Neural crest cell (in vitro differentiated cells): ENCODE measurements at places on chromosomes 13 and 19.
A peak's percentile ranks its signal among the peaks of the same experiment; 100 is the strongest.

DNA sequence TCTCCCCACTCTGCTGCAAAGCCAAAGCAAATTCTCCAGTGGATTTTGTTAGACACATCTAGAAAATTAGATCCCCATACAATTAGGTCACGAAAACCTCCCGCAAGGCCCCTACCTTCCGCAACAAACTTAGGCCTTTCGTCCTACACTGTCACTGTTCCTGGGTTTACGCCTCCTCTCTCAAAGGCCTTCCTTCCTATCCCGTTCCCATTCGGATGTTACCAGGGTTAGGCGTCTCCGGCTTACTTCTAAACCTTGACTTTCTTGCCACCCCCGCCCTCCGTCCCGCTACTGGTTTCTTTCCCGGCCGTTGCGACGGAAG lies 754 bp downstream of the RNF6 start:
- no peak for DNase-seq

GRCh38 chr19:18295034-18295451 lies 13.6 kb upstream of the JUND start:
- DNase-seq = no peak

GRCh38 chr13:76622315-76623040 lies 263.7 kb downstream of the KCTD12 start:
- no peak for DNase-seq

GRCh38 chr13:111388851-111389500 lies 68.5 kb downstream of the TEX29 start:
- DNase-seq = no peak

GRCh38 chr19:570937-571565 lies 1.3 kb upstream of the BSG start:
- peak; percentile 52 for DNase-seq

DNA sequence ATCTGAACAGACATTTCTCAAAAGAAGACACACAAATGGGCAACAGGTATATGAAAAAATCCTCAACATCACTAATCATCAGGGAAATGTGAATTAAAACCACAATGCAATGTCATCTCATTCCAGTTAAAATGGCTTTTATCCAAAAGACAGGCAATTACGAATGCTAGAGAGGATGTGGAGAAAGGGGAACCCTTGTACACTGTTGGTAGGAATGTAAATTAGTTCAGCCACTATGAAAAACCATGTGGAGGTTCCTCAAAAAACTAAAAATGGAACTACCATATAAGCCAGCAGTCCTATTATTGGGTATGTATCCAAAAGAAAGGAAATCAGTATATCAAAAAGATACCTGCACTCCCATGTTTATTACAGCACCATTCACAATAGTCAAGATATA lies 24.7 kb upstream of the ZC3H13 start:
- DNase-seq = no peak

DNA sequence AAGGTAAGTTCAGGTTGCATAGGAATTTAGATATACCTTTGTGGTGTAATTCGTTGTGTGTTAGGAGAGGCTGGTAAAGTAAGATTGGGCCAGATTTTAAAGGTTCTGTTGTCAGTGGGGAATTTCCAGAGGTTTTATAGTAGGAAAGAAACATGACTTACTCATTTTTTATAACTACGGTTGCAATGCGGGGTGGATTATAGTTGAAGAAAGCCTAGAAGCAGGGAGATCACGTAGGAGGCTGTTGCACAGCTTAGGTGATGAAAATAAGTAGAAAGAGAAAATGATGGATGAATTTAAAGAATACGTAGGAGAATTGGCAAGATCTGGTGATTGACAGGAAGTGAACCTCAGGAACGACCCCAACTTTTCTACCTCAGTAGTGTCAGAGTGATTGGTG lies 61.1 kb downstream of the PIBF1 start:
- no peak for DNase-seq

DNA sequence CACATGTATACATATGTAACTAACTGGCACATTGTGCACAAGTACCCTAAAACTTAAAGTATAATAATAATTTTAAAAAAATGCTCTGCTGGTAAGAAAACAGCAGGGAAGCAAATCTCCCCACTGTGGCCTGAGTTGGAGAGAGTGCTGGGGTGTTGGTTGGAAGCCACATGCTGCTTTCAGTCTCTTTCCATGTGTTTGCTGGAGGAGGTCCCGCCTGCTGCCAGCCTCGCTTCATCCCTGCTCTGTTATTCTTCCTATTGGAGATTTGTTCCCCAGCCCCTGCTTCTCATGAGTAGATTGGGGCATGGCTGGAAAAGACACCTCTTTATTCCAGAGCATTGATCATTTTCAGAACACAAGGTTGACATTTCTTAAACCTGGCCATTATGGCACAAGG lies 230.5 kb downstream of the FGF9 start:
- no peak for DNase-seq

DNA sequence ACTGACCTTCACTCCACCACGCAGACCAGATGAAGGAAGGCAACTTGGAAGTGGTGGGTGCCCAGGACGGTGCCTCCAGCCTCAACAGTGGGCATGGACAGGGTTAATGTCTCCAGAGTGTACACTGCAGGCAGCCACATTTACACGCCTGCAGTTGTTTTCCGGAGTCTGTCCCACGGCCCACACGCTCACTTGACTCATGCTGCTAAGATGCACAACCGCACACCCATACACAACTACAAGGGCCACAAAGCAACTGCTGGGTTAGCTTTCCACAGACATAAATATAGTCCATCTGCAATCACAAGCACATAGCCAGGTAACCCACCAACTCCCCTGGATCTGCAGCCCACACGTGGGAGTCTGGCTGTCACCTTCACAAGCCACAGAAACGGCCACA lies 12.6 kb upstream of the AXL start:
- DNase-seq = no peak

- no peak for DNase-seq
These were observed 10.6 kb downstream of the CAPN12 start for GRCh38 chr19:38733493-38734175.

GRCh38 chr13:53901593-53901992 lies 873.0 kb downstream of the OLFM4 start:
- DNase-seq = no peak

DNA sequence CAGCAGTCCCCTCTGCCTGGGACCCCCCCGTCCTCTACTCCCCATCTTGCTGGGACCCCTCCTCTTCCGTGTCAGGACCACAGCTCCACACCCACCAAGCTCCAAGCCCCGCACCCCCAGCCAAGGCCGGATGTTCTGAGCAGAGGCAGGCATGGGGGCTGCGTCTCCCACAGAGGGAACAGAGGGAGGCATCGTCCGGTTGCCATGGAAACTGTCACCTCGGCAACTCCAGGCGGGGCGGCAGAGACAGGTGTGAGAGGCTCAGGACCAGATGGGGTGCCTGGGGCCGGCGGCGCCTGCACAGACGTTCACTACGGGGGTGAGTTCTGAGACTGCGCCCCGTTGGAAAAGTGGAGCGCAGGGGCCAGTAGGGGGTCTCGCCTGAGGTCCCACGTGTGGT lies 5.4 kb downstream of the RNU6-9 start:
- no peak for DNase-seq

- DNase-seq = no peak
These were observed 849 bp downstream of the GAS6 start for GRCh38 chr13:113862931-113863523.

DNA sequence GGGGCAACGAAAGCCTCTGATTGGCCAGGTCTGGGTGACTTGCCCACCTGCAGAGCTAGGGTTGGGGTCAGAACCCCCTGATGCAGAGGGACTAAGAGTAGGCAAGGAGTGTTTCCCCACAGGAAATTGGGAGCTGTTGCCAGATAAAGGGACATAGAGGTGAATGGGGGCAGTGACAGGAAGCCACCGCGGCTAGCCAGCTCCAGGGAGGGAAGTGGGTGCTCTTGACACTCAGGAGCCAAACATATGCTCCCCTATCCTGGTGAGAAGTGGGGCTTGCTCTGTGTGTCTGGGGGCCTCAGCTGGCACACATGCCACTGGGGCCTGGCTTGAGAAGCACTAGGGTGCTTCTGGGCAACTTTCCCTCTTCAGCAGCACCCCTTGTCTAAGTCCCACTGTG lies 26.0 kb downstream of the WDR88 start:
- DNase-seq = no peak

GRCh38 chr13:46521486-46521885 lies 31.5 kb upstream of the LRCH1 start:
- no peak for DNase-seq

GRCh38 chr13:108595436-108596274 lies 33.8 kb upstream of the MYO16 start:
- DNase-seq = no peak
